ENCODE measurements at places on chromosomes 12 and 14. TPM values are rescaled to one million over a fixed set of nuclear protein-coding genes. Genes with fewer than 3 reads are reported as not detected.
A peak's percentile ranks its signal among the peaks of the same experiment; 100 is the strongest.

OTOGL gene
- 0.60 TPM for total RNA-seq

KRT75 gene
- total RNA-seq, result not detected

GRCh38 chr14:95998656-95999055 lies 40.5 kb upstream of the C14orf132 start:
- no peak for DNase-seq

KRT80 gene
- total RNA-seq, result 0.24 TPM

GRCh38 chr14:49314737-49315136 lies 271.4 kb downstream of the RPS29 start:
- no peak for DNase-seq

- no peak for DNase-seq
Observed at GRCh38 chr12:131592972-131593371, 117.9 kb upstream of the SFSWAP start.

DNA sequence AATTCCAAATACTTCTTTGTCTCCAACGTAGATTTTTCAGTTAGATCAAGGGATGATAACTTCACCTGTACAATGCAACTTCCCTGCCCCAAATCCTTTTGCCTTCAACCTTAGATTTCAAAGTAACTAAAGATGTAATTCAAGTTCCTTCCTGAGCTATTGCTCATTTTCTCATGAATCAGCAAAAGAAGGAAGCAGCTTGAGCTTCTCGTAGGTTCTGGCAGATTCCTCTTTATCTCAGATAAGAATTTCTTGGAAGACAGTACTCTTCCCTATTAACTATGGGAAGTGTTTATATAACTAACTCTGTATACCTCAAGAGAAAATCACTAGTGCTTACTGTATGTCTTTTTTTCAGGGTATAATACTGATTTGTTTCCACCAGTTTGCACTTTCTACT lies 203.8 kb downstream of the RASSF9 start:
- DNase-seq, result no peak

DNA sequence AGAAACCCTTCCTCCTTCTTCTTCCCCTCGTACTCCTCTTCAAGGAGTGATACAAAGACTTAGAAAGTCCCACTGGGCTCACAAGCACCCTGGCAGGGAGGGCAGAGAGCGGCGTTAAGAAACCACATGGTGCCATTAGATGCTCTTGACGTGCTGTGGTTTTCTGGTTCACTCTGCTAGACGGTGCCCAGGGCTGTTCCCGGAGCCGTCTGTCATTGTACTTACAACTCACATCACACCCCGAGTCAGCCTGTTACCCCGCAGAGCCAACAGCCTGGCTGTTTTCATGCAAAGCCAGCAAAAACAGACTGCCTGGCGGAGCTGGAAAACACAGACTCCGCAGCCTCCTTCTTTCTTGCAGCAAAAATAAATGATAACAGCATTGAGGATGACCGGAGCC lies 232.6 kb upstream of the TBX3 start:
- no peak for DNase-seq

DNA sequence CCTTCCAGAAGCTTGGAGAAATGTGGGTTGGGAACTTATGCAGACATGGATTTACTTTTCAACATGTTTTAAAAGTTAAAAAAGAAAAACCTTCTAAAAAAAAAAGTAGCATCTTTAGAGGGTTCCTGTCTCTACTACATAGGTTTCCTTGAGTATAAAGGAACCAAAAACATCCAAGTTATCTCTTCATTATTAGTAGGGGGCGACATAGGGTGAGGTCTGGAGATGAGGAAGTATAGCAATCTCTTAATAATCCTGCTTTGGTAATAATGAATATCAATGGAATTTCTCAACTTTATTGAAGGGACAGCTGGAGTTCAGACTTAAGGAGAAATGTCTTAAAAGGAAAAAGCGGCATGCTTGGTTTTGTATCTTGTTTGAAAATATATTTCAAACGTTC lies 6.5 kb upstream of the PLXNC1 start:
- DNase-seq, result no peak

GRCh38 chr14:56131865-56132833 lies 13.9 kb downstream of the PELI2 start:
- DNase-seq, result no peak

GRCh38 chr12:131364903-131365820 lies 345.7 kb upstream of the SFSWAP start:
- peak; percentile 3 for DNase-seq

- peak; percentile 49 for DNase-seq
Observed at GRCh38 chr14:68807148-68807600, 14.3 kb upstream of the ZFP36L1 start.

DNA sequence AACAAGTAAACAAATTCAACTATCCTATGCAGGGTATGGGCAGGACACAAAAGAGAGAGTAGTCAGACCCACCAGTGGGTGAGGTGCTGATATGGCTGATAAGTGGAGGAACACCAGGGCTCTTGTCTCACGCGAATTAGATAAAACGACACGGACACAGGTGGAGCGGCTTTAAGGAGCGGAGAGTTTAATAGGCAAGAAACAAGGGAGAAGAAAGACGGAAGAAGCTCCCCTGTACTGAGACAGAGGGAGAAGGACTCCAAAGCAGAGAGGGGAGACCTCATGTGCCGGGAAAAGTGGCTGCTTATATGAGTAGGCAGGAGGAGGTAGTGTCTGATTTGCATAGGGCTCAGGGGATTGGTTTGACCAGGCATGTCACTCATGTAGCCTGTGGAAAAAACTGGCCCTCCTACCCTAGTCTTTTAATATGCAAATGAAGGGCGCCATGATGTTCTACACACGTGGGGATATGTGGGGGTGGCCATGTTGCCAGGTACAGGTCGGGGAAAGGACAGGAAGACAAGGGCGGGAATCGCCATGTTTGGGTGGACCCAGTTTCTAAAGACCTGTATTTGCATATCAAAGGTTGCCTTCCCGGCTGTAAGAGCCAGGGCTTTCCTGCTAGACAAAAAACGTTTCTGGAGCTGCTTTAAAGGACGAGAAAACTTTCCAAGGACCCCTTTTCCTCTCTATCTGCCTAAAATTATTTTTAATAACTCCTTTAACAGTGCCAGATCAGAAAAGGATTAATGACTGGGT lies 28.8 kb downstream of the RPGRIP1 start:
- peak; percentile 79 for DNase-seq

DNA sequence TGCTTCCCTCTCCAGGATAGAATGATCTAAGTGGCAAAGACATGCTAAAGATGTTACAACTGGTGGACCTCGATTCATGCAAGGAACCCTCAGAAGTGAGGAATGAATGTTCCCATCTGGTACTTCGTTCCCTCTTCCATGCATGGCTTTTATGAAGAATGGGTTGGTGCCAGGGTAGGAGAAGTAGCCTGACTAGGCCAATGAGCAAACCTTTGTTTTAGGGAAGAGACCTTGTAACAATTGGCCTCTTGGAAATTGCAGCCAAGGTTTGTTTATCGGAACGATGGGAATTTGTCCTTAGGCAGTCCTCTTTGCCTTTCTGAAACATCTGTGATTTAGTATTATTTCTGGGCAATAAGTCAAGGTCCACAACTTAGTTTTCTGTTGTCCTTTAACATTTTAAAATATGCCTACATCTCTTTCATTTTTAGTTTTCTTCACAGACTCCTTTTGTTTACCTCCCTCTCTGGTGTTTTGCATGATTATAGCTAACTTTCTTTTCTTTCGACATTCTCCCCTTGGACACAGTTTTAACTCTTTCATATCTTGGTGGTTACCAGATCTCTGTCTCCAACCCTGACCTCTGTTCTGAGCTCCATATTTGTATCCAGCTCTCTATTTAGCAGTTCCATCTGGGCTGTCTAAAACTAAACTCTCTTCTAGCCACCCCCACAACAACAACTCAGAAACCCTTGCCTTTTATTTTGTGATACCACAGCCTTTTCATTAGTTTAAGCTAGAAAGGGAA lies 70.0 kb downstream of the DIP2B start:
- no peak for DNase-seq

DNA sequence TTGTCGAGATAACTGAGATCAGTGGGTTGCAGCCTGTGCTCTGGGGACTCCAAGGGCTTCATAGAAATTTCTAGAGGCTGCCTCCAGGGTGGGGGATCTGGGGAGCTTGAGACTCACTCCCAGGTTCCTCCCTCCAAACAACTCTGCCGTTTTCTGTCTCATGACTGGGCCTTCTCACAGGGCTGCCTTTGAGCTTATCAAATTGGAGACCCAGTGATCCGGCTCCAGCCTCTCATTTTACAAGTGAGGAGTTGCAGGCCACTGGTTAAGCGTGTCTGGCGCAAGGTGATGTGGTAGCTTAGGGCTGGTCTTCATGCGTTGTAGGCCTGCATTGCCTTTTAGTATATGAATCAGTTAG lies 85.8 kb downstream of the SLC25A47 start:
- no peak for DNase-seq

PLA2G1B gene
- total RNA-seq, result 0.93 TPM

DNA sequence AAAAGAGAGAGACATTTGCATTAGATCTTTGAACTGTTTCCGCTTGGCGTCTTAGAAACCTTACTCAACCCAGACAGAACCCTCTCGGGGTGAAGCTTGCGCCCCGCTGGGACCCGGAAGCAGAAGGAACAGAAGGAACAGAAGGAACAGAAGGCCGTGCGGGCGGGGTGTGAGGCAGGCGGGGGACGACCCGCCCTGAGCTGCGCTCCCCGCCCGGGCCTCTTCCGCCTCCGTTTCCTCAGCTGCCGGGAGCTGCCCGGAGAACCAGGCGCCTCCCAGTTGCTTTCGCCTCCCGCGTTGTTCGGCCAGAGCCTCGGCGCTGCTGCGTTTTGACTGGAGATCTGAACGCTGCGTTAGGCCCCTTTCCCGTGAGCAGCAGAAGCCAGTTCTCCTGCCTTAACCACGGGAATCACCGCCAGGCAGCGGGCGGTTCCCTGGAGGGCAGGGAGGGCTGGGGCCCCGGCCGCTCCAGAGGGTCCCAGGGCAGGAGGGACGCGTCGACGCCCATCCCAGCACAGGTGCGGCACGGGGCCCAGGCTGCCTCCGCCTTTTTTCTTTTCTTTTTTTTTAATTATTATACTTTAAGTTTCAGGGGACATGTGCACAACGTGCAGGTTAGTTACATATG lies 19.3 kb upstream of the MMP17 start:
- DNase-seq, result peak; percentile 58

DNA sequence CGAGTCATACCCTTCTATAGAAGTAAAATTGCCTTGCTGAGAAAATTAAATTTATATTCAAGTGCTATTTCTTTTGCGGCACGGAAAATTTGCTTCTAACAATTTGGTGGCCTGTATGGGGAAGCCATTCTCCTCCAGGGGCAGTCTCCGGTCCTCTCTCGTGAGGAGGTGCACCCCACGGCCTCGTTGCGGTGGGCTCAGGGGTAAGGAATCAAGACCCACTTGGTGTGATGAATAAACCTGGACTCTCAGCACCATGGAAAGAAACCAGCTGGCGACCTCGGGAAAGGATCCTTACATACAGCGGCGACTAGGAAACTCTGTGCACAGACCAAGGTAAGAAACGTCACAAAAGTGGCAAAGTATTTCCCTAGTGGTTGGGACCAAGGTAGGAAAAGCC lies 252.9 kb downstream of the DPY19L2 start:
- no peak for DNase-seq

- peak; percentile 97 for DNase-seq
Observed at GRCh38 chr14:102304611-102305506, at the start of gene MOK. TSS of gene MOK (minus strand) at chr14:102305164. CDS start at chr14:102304968, 196 bp downstream.

DNA sequence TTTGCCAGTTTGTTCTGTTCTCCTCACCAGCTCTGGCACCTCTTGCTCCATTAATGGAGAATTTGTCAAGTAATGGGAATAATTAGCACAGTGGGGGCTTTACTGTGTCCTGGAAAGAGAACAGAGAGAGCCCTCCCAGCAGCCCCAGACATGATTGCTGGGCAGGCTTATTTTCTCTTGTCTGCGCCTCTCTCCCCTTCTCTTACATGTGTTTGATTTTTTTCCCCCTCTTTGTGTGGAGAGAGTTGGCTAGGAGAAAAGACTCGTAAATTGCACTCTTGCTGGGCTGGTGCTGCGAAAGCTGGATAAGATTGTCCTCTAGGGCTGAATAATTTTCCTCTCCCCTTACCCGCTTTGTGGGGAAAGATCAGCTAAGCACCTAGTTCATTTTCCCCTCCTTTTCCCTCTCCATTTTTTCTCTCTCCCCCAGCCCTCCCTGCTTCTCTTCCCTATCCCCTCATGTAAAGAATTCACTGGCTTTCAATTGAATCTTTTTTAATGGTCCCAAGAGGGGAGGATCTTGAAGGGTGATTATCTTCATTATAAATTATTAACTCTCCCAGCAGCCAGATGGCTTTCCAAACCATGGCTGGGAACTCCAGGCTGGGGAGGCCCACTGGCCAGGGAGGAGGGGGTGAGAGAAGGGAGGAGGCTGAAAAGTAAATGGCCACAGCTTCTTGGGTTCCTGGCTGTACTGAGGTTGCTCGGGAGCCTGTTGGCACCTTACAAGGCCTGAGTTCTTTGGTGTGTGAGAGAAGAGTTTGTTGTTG lies 62.2 kb downstream of the NRXN3 start:
- no peak for DNase-seq

DNA sequence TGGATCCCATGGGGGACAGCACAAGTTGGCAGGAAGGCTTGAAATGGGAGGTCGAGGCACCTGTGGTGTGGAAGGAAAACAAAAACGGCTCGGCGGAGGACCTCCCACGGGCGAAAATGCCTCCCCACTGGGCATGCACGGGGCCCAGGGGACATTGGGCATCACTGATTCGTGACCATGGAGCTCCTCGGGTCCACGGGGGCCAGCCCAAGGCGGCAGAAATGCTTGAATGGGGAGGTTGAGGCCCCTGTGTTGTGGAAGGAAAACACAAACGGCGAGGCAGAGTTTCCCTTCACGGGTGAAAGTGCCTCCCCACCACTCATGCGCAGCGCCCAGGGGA lies 376.0 kb downstream of the ALG10 start:
- DNase-seq, result peak; percentile 2

OAS3 gene
- 10.0 TPM for total RNA-seq

GRCh38 chr14:68497011-68497410 lies 295.9 kb downstream of the ZFP36L1 start:
- no peak for DNase-seq

DNA sequence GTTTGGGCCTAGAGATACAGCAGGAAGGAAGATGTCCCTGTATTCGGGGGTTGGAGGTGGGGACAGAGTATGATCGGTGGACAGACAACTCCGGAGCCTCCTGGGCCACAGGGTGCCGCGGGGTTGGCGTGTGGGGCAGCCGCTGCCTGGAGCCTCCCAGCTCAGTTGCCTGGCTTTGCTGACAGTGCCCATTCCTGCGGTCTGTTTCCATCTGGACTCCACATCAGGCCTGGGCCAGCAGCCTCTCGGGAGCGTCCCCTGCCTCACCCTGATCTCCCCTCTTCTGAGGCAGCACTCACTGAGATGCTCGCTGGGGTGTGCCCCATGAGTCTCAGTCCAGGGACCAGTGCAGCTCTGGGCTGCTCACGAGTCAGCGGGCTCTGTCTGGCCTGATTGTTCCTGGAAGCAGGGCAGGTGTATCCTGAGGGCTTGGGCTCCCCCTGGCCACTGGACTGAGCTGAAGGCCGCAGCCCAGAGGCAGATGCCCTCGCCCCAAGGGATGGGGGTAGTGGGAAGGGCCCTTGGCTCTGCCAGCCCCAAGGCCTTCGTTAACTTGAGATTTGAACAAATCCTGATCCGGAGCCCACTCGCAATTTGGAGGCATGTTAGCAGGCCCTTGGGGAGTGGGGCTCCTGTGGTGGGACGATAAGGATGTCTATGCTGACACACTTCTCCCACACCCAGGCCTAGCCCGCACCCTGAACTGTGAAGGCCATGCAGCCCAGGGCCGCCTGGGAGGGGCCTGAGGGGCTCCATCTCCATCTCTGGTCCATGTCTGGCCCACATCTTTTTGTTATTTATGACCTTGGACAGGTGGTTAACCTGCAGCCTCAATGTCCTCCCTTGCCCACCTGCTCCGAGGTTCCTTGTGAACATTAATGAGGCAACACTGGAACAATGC lies 7.5 kb downstream of the HIP1R start:
- no peak for DNase-seq

- no peak for DNase-seq
Observed at GRCh38 chr12:9404469-9405260, 196.5 kb upstream of the PZP start.

RPGRIP1 gene
- 0.48 TPM for total RNA-seq

CIT gene
- total RNA-seq, result 8.1 TPM
